Peyer's patch (tissue), 4 donors: ENCODE measurements at places on chromosomes 2 and 18.

- no peak for DNase-seq
Measured at GRCh38 chr2:193581807-193582206, 1387.1 kb upstream of the TMEFF2 start.

- no peak for DNase-seq
Measured at GRCh38 chr18:58396144-58396543, 232.7 kb downstream of the ALPK2 start.

GRCh38 chr2:224584785-224585210 lies 365 bp downstream of the CUL3 start:
- DNase-seq = peak; percentile 79

DNA sequence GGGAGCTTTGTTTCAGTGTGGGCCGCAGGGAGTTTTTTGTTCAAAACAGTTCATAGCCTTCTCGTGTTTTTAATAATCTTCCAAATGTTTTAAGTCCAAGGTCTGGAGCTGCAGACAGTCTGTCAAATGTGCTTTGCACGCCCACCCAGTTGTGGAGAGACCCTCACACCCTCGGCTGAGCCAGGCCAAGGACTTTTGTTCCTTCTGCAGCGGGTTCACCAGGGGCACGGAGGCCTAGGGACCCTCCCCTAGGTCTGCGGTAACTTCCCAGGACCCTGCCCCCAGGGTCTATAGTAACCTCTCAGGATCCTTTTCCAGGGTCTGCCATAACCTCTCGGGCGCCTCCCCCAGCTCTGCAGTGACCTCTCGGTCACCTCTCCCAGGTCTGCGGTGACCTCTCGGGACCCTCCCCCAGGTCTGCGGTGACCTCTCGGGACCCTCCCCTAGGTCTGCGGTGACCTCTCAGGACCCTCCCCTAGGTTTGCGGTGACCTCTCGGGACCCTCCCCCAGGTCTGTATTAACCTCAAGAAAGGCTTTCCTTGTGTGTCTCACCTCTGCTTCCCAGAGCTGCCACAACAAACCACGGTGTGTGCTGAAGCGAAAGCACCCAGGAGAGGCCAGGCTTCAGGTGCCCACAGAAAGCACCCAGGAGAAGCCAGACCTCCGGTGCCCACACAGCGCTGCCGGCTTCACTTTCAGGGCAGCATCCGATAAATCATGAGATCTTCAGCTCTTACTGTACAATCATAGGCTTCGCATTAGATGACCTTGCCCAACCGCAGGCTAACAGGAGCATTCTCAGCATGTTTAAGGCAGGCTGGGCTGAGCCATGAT lies 301.9 kb upstream of the SALL3 start:
- no peak for DNase-seq

GRCh38 chr2:96521219-96521618 lies 15.3 kb upstream of the ARID5A start:
- no peak for DNase-seq

- no peak for DNase-seq
Measured at GRCh38 chr2:217941886-217942728, 60.7 kb downstream of the TNS1 start.

DNA sequence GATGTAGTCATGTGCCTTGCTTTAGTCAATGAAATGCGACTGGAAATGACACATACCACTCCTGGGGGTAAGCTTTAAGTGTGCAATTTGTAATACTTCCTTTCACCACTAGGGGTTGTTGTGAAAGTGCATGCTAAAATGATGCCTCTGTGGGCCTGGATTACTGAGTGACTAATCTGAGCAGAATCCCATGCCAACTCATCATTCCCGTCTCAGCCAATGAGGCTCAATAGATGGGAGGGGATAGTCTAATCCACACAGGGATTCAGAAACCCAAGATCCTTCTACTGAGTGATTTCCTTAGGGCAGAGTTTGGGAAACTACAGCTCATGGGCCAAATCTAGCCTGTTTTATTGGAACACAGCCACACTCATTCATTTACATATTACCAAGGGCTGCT lies 54.0 kb downstream of the HRH4 start:
- DNase-seq = no peak

GRCh38 chr2:132825601-132826000 lies 155.6 kb upstream of the LYPD1 start:
- no peak for DNase-seq

DNA sequence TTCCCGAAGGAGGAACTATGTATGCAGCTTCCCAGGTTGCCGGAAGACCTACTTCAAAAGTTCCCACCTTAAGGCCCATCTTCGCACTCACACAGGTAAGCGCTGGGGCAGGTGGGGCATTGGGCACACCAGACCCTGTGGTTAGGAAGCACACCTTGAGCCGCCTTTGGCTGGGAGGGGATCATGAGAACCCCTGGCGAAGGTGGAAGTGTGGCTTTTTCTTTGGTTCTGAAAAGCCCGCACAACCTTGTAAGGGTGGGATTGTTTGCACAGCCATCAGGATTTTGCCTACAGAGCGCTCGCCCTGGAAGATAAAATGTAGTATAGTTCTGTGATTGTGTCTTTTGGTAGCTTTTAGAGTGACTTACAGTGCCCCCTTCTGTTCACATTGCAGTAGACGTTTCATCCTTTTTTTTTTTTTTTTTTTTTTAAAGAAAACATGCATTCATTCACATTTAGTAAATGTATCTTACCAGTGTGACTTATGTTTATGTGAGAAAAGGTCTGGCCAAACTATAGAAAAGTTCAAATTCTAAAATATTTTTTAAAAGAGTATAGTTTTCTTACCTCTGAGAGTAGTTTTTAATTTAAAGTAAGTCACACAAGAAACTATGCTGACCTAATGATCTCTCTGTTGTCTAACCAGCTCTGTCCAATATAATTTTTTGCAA lies 5.3 kb downstream of the KLF11 start:
- no peak for DNase-seq

DNA sequence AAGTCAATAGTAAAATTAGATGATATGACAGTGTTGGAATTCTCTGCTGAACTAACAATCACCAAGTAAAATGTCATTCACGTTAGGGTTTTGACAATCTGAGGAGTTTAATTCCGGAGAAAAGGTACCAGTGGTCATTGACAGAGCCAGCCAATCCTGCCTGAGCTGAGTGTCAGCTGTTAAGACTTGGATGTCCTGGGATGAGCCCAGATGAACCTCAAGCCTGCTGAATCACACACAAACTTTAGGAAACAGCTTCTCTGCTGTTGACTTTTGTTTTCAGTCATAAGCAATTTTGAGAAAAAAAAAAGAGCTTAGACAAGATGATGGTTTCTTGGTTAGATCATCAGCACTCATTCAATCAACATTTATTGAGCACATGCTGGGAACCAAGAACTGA lies 600.0 kb upstream of the SLC39A10 start:
- no peak for DNase-seq

DNA sequence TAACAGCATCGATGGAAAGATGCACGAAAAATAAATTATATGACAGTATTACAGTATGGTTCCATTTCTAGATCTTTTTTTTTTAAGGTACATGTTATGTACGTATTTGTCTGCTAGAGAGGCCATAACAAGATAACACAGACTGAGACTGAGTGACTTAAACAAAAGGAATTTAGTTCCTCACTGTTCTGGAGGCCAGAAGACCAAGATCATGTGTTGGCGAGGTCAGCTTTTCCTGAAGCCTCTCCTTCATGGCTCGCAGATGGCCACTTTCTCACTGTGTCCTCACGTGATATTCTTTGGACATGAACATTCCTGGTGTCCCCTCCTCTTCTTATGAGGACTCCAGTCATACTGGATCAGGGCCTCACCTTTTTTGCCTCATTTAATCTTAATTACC lies 177.4 kb downstream of the CAPN13 start:
- no peak for DNase-seq

DNA sequence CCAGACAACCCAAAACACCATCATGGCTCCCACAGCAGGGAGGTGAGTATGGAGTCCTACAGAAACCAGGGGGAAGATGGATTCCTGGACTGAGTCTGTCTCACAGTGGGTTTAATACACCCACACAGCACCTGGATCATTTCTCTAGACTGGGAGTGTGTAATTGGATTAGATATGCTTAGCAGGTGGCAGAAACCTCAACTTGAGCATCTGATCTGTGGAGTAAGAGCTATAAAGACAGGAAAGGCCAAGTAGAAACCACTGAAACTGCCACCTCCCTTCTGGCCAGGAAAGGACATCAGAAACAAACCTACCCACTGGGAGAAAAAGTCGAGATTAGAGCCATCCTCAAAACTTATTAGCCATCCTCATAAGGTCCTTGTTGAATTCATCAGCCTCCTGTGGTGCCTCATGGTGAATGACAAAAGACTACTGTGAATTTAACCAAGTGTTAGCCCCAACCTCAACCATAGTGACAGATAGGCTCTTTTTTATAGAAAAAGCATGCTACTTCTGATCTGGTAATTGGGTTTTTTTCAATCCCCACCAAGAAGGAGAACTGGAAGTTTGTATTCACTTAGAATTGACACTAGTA lies 28.1 kb upstream of the CHST9 start:
- no peak for DNase-seq

- DNase-seq = no peak
Measured at GRCh38 chr2:168603439-168603961, 147.4 kb downstream of the CERS6 start.

DNA sequence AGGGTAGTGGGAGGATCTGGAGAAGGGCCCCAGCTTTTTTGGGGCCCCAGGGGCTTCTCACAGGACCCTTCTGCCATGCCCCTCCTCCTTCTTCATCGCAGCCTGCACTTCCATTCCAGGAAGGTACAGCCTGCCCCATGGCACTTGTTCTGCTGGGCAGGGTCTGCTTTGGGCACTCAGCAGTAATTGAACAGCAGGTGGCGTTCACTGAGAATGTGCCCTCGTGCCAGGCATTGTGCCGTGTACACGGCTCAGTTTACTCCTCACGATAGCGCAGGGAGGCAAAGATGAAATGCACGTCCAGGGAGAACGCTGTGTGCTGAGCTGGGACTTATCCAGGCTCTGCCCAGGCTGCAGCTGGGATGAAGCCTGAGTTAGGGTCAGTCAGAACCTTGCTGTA lies 54.8 kb upstream of the ASB18 start:
- DNase-seq = peak; percentile 33

DNA sequence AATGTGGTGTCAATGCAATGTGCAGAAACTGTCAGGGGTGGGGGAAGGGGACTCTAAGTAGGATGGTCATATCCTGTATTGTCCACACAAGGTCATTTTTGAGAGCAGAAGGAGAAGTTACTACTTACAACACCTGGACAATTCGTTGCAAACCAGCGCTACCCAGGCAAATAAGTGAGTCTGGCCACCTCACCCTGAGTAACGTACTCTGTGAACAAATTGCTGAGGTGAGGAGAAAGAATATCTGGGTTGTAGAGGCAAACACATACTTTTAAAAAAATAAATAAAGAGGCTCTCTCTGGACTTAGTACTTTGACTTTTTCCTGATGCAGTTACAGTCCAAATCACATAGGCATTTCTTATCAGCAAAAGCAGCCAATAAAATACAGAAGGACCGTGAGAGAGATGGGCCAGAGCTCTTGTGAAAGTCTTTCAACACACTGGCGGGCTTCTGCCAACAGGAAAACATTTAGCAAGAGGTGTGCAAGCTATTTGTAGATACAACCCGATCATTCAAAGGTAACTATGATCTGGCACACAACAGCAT lies 268.2 kb upstream of the ID2 start:
- peak; percentile 66 for DNase-seq

- no peak for DNase-seq
Measured at GRCh38 chr18:10757946-10758345, 232.1 kb downstream of the NAPG start.

DNA sequence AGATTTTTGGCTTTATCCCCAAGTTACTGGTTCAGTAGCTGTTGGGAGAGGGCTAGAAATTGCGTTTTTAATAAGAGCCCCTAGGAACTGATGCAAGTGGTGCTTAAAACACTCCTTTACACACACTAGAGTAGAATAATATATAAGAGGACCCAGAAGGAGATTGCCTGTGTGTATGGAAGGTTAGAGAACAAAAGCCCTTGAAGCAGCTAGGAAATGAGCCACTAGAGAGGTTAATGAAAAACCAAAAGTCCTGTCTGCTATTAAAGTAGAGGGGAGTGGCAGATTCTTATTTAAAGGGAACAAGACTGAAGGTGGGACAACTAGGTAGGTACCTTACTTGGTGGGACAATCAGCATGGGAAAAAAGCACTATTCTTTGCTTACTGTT lies 14.4 kb upstream of the SLC39A10 start:
- no peak for DNase-seq

DNA sequence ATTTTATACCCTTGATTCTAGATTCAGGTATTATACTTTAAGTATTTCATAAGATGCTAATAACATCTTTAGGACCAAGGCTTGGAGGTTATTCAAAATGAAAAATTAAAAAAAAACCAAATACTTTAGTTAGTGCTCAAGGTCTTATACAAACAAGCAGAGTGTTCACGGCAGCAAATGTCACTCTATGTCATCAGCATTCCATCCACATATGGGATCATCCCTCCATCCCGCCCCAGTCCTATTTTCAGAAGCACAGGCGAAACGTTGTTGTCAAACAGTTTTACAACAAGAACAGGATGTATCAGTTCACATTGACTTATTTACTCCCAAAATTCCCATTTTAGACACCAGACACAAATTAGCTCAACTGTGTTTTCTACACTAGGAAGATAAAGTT lies 83.7 kb downstream of the DSEL start:
- no peak for DNase-seq

DNA sequence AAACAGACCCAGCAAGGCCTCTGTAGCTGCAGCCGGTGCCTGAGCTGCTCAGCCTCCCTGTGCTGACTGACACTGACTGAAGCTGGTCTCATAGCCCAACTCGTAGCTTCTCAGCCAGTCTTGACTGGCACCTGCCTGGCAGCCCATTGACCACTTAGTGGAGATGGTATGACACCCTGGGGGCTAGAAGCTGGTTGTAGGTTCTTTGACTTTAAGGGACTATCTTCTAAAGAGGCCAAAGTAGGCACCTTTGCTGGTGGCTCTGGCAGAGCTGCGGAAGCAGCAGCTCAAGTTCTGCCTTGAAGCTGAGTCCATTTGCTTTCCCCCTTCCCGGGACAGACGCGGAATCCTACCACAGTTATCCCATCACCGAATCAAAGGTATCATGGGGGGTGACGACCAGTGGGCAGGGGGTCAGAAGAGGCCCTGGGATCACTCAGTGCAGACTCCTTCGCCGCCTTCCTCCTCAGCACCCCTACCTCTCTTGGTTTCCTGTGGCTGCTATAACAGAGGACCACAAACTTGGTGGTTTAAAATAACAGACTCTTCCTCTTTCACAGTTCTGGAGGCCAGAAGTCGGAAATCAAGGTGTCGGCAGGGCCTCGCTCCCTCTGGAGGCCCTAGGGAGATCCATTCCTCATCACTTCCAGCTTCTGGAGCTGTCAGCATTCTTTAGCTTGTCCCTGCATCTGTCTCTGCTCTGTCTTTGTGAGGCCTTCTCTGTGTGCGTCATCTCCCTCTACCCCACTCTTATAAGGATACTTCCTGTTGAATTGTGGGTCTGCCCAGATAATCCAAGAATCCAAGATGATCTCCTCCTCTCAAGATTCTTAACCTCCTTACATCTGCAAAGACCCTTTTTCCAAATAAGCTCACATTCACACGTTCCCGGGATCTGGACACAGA lies 13.7 kb upstream of the FOSL2 start:
- DNase-seq = no peak

- no peak for DNase-seq
Measured at GRCh38 chr2:83224591-83225200, 1234.4 kb downstream of the SUCLG1 start.
